Mammary microvascular endothelial cell (primary cell): ENCODE measurements at places on chromosomes 3 and 15. TPM values are rescaled to one million over a fixed set of nuclear protein-coding genes. Genes with fewer than 3 reads are reported as not detected.

SLCO2A1 gene
- total RNA-seq: 5.6 and 11.5 TPM in 2 replicates

GPR27 gene
- not detected in 2 replicates for total RNA-seq

TUSC7 gene
- not detected in 2 replicates for total RNA-seq

CHL1 gene
- not detected in 2 replicates for total RNA-seq

UROC1 gene
- total RNA-seq: not detected in 2 replicates

IGSF11 gene
- total RNA-seq: not detected in 2 replicates

TIGIT gene
- not detected in 2 replicates for total RNA-seq

PPP1R14D gene
- not detected in 2 replicates for total RNA-seq

ZNF774 gene
- total RNA-seq: 0.69 and 0.87 TPM in 2 replicates

EIF5A2 gene
- total RNA-seq: 4.9 and 8.8 TPM in 2 replicates

OGG1 gene
- 23.5 and 24.0 TPM in 2 replicates for total RNA-seq

MUC20 gene
- not detected in 2 replicates for total RNA-seq

IL12A gene
- total RNA-seq: 2.3 and 6.7 TPM in 2 replicates

TAGLN3 gene
- total RNA-seq: not detected in 2 replicates

ZNF80 gene
- total RNA-seq: not detected in 2 replicates

C3orf62 gene
- 0.80 and 6.3 TPM in 2 replicates for total RNA-seq

SERP1 gene
- 200 and 229 TPM in 2 replicates for total RNA-seq
